ENCODE measurements at places on chromosomes 16 and 17.

DNA sequence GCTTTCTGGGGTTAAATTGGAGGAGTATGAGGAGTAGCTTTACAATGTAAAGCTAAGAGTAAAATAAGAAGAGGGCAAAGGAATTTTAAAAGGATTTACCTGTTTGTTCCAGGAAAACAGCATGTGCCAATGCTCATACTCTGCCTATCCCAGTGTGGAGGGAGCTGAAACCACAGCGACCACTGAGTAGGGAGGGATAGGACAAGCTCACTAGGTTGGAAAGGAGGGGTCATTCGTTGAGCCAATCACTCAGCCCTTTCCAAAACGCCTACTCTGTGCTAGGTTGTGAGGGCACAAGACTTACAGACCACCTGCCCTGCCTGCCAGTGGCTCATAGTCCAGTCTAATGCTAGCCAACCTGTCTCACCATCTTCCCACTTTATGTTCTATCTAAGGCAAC, 1.1 kb upstream of the DNAJC7 start:
- no peak for DNase-seq

DNA sequence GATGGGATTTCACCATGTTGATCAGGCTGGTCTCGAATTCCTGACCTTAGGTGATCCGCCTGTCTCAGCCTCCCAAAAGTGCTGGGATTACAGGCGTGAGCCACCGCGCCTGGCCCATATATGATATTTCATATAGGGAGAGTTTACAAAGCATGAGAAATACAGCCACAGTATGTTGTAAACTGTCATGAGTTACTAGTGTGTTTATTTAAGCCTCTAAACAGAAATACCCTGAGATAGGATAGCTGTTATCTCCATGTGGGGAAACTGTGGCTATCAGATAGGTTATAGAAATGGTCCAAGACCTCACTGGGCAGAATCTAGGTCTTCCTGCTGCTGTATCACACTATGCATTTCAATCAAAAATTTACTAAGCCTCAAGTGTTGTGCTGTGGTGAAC, 2.1 kb upstream of the CDK5RAP3 start:
- DNase-seq = no peak

DNA sequence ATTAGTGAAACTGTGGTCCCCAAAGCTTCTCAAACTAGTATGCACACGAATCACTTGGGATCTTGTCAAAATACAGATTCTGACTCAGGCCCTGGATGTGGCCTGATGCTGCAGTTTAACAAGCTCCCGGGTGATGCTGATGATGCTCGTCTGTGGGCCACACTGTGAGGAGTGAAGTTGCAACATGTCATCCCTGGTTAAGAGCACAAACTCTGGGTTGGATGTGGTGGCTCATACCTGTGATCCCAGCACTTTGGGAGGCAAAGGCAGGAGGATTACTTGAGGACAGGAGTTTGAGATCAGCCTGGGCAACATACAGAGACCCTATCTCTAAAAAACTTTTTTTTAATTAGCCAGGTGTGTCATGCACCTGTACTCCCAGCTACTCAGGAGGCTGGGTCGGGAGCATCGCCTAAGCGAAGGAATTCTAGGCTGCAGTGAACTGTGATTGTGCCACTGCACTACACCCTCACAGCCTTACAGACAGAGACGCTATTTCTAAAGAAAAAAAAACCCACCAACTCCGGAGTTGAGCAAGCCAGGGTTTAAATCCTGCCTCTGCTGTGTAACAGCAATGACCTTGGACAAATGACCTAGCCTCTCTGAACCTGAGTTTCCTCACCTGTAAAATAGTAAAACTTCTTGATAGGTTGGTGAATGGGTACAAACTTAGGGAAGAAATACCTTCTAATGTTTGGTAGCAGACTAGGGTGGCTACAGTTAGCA, 24.4 kb upstream of the ABAT start:
- no peak for DNase-seq

GRCh38 chr17:1260086-1260769, 10.0 kb upstream of the BHLHA9 start:
- DNase-seq = no peak

- no peak for DNase-seq
Measured at GRCh38 chr16:28531777-28532744, 6.7 kb downstream of the NUPR1 start.

GRCh38 chr17:40028595-40028994, 13.4 kb downstream of the CSF3 start:
- no peak for DNase-seq

- DNase-seq = no peak
Measured at GRCh38 chr16:3215601-3216262, 19.2 kb downstream of the ZNF200 start.

DNA sequence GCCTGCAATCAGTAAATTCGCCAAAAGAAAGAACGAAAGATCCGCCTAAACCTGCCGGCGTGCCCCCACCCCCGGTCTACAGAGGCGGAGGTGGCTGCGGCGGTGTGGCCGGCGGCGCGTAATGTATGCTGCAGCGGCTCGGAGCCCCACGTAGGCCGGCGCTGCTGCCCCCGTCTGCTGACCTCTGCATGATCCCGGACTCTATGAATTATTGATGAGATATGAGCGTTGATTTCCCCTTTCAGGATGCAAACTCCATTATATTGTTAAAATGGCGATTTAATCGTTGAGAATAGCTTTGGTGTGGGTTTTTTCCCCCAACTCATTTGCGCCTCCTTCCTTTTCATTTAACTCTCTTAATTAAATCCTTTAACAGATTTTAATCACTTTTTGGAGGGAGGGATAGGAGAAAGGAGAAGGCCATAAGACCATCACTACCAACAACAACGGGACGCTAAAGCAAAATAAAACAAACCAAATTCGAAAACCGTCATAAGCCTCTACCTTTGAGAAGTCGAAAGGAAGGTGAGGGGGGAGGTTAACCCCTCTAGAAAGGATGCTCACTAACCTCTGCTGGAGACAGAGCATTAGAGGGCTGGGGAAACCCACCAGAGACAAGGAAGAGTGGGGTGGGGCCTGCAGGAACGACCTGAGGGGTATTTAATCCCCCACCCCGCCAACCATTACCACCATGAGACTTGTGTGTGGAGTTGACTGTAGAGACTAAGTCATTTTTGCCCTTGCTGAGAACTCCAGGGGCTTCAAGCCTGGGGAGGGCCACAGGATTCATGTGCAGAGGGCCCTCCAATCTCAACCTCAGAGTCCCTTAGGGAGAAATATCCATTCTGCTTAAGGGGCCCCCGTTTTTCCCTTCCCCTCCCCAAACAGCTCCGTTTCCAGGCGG, 3.4 kb downstream of the HOXB3 start:
- no peak for DNase-seq

- DNase-seq = no peak
Measured at GRCh38 chr16:20971401-20971800, 70.8 kb downstream of the LYRM1 start.

DNA sequence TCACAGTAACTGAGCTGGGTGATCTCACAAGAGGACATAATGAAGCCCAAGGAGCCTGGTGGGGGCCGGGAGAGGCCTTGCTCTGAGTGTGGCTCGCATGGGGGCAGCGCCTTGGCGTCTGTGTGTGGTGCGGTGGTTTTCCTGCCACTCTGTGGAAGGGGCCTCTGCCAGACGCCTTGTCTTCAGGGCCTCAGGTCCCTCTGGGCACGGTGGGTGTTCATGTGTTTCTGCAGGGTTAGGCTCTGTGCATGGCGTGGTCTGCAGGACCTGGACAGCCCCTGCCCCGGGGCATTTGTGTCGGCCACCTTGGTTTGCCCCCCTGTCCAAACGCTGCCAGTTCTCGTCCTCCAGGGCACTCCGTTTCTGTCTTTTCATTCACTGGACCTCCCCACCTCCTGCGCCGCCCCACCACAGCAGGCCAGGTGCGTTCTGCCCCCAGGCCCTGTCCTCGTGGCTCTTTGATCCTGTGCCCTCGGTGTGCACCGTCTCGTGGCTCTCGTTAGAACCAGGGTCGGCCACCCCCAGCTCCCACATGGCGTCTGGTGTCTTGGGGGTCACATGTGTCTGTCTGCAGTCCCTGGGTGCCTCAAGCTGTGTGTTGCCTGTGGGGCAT, 43.7 kb upstream of the ZNF750 start:
- DNase-seq = no peak

GRCh38 chr17:82910041-82910481, 70.2 kb upstream of the ZNF750 start:
- DNase-seq = no peak

DNA sequence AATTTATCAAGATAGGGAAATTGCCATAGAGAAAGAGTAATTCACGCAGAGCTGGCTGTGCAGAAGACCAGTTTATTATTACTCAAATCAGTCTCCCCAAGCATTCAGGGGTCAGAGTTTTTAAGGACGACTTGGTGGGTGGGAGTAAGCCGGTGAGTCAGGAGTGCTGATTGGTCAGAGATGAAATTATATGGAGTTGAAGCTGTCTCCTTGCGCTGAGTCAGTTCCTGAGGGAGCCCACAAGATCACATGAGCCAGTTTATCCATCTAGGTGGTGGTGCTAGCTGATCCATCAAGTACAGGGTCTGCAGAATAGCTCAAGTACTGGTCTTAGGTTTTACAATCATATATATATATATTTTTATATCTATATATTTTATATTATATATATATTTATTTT, 6.0 kb upstream of the AQP8 start:
- DNase-seq = no peak

- no peak for DNase-seq
Measured at GRCh38 chr16:77971306-77972061, 50.9 kb upstream of the CLEC3A start.

DNA sequence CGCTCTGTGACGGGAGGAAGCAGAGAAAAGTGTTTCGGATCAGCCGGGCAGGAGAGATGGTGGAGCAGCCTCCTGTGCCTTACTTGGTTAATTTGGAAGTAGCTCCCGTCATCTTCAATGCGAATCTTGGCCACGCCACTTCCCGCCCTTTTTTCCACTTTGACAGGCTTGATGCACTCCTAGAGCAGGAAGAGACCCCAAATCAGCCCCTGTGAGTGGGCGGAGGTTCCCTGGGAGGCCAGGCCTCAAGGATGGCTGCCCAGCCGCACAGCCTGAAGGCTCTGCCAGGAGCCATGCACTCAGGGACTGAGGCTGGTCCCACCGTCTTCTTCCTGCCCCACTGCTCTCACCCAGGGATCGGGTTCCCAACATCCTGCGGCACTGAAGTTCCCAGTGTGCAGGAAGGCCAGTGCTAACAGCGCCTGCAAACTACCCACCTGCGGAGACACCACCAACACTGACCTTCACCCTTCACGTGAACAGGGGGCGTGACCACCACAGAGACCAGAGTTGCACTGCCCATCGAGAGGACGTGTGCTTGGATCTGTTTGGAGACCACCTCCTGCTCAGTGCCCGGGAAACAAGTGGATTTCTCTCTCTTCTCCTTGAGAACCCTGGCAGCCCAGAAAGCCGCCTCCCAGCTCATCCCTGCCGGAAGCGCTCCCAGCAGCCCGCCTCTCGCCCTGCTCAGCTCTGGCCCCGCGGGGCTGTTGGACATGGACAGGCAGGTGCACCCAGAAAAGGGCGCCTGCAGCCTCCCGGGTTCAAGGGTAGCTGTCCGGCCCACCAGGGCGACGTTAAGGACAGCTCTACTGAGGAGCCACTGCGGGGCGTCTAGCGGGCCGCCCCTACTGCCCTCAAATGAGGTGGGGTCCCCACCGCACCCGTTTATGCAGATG, 988 bp downstream of the CIAO3 start:
- no peak for DNase-seq

GRCh38 chr16:79612207-79612606, 11.7 kb upstream of the MAF start:
- no peak for DNase-seq

DNA sequence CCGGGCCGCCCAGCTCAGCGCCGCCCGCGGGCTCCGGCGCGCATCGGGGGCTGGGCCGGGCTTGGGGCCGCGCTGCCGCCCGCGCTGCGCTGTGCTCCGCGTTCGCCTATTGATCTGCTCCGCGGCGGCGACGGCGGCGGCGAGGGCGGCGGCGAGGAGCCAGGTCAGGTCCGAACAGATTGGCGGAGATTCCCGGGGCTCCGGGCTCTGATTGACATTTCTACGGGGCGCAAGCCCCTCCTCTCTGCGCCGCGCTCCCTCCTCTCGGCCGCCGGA, 559 bp downstream of the IRX3 start:
- DNase-seq = no peak

DNA sequence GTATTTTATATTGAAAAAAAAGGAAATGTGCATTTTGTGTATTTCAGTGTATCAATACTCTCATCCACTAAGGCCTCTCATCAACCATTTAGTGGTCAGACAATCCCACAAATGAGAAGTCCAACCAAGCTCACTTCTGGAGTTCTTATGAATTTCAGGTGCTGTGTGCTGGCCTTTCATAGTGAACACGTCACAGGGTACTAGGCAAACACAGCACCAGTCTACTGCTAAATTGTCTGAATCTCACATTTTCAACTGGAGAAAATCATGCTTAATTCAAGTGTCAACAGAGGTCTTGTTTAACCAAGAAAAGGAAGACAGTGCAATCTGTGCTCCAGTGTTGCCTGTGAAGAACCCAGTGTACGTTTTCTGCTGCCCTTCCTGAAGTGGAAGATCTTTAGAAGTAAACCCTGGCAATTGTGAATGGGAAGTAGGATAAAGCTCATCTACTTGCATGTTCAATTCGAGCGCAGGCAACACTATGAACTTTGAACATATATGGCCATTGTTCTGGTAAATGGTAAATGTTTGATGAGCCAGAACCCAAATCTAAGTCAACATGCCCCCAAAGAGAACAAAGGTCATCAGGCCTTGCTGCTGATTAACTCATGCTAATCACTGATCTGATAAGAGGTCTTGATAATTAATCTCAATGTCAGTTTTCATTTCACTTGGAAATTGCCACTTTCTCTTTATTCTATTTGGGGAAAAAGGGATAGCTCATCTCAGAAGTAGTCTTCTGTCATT, 439.2 kb upstream of the SOX9 start:
- no peak for DNase-seq

DNA sequence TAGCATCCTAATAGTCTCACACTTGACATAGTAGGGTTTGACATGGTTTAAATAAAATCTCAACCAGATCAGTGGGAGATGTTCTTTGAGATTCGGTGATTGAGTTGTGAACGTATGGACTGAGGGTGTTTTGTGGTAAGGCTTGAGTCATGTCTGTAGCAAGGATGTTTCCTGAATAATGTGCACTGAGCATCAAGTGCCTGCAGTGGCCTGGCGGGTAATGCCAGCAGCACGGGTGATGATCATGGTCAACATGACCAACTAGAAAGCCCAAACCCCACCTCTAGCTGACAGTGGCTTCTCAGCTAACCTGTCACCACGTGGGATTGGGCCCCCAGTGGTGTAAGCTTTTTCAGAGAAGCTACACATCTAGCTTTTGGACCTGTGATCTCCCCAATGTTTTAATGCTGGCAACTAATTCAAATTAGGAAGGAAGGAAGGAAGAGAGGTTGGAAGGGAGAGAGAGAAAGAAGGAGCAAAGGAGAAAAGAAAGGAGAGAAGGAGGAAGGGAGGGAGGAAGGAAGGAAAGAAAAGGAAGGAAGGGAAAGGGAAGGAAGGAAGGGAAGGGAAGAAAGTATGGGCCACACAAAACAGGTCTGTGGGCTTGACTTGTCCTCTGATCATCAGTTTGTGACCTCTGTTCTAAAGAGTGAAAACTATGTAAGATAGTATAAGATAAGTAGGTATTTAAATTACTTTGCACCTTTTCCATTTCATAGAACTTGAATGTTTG, 55.4 kb downstream of the WWOX start:
- DNase-seq = no peak

- no peak for DNase-seq
Measured at GRCh38 chr17:77959126-77959925, 823 bp downstream of the TNRC6C start.

- DNase-seq = no peak
Measured at GRCh38 chr16:84323606-84324005, 28.9 kb downstream of the WFDC1 start.
